Kidney (tissue), 22 donors: ENCODE measurements at places on chromosomes 7 and 10.

DNA sequence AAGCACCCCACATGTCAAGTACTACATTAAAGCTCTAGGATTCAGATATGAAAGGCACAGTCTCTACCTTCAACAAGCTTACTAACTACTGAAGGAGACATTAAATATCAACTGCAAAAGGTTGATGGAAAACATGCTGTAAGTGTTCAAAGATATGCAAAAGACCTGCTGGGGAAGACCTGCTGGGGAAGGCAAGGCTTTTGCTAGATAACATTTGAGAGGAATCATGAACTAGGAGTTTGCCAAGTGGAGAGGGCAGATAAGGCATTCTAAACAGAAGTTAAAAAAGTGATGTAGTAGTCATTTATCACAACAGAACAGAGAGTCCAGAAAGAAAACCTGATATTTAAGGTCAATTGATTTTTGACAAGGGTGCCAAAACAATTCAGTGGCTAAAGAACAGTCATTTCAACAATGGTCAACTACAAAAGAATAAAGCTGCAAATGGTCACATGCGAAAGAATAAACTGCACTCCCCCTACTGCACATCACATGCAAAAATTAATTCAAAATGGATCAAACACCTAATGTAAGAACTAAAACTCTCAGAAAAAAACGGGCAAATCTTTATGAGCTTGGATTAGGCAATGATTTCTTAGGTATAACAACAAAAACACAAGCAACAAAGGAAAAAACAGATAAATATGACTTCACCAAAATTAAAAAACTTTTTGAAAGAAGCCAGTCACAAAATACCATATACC is 23.0 kb upstream of the MSS51 start:
- no peak for DNase-seq

DNA sequence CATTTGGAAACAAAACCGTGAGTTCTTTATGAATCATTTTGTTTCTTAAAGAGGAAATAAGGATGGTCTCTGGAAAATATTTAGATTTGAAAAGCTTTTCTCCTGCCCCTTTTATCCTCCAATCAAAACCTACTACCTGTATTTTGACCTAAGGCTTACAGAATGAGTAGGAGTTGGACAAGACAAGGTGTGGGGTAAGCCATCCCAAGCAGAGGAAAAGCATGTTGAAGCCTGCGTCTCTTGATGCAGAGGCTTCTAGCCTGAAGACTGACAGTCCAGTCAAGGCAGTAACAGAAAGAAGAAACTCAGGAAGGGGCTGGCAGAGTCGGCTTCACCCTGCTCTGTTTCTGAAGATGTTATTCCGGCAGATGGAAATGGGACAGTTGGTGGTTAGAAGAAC is 551.1 kb downstream of the SORCS3 start:
- DNase-seq = no peak

GRCh38 chr10:103736763-103737162 is 118.6 kb downstream of the SH3PXD2A start:
- DNase-seq = peak; percentile 12

DNA sequence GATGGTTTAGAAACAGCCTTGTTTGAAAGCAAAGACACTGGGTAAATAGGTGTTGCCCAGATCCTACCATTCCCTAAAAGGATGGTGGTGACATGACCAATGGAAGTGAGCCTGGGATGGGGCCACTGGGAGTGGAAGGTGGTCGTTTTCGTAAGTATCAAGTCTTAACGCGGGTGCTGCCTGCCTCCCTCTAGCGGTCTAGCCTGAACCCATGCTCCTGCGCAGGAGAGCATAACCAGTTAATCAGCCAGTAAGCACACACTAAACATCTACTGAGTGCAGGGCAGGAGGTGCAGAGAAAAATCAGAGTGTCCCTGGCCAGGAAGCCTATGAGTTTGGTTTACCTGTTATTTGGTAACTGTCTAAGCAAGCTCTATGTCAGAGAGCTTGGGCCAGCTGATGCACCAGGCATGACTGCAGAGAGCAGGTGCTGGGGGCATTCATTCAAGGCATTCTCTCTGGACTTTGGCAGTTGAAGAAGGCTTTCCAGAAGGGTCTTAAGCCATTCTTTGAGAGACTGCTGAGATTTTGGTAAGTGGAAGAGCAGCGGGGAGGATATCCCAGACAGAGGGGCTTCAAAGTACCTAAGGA is 930 bp downstream of the GARIN1A start:
- peak; percentile 49 for DNase-seq

DNA sequence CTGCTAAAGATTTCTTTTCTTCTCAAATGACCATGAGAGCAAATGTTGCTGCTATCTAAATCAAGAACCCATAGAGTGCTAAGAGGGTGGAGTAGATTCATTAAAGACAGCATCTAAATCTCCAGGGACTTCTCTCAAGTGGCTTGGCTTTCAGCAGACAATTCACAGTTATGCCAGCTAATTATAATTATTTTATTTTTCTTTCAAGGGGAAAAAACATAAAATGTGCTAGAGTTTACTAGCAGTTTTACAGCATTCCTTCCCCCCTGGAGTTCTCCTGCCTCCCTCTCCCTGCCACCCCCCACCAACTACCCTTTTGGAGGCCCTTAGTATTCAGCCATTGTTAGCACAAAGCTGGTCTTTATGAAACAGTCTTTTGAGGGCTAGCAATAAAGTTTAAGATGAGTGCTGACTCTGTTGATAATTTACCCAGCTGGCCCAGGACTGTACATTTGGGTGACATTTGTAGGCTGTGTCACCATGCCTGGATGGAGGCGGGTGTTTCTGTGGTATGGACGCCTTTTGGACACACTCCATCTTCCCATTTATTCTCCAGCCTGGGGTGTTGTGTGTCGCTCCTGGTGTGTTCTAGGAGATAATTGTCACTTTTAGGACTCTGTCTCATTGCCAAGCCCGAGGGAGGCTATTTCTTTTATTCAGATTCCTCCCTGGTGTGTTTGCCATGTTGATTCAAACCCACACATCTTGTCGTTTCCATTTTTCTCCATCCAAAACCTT is 160.2 kb downstream of the CREB5 start:
- no peak for DNase-seq

GRCh38 chr7:117405519-117405918 is 21.8 kb downstream of the ASZ1 start:
- DNase-seq = no peak

DNA sequence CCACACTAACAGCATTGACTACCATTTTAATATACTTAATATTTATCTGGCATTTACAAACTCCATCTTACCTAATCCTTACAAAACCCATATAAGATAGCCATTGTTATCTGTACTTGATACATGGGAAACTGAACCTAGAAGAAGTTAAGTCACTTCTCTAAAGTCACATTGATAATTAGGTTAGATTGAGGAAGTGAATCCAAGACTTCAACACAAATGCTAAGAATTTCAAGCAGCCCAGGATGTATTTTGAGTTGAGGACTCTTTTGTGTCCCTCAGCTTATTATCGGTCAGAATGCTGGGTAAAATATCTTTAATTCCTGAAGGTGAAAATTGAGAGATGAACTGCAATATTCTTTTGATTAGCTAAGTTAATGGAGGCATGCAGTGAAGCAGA is 465.5 kb downstream of the PHTF2 start:
- DNase-seq = no peak
